ENCODE measurements at places on chromosomes 13 and 19.
A peak's percentile ranks its signal among the peaks of the same experiment; 100 is the strongest.

GRCh38 chr13:43908156-43909126 is 28.7 kb downstream of the LACC1 start:
- peak; percentile 72 for DNase-seq

DNA sequence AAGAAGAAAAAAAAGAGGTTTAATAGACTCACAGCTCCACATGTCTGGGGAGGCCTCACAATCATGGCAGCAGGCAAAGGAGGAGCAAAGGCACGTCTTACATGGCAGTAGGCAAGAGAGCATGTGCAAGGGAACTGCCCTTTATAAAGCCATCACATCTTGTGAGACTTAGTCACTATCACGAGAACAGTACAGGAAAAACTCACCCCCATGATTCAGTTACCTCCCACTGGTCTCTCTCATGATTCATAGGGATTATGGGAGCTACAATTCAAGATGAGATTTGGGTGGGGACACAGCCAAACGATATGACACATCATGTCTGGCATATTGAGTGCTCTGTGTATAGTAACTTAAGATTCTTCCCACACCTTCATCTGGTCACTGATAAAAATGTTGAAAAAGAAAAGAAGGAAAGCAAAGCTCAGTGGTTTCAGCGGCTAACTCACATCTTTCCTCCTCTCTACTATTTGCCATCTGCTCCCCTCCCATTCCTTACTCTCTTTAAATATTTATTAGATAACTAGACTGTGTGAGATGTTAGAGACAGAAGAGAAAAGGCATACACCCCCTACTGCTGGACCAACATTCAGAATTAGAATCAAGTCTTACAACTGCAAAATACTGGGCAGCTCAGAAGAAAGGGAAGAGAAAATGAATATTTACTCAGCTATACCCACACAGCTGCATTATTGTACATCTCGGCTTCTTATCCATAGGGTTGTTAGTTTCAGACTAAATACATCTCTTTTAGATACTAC is 60.1 kb upstream of the AKAP11 start:
- DNase-seq: peak; percentile 4

GRCh38 chr13:84812078-84812477 is 929.8 kb upstream of the SLITRK1 start:
- no peak for DNase-seq

DNA sequence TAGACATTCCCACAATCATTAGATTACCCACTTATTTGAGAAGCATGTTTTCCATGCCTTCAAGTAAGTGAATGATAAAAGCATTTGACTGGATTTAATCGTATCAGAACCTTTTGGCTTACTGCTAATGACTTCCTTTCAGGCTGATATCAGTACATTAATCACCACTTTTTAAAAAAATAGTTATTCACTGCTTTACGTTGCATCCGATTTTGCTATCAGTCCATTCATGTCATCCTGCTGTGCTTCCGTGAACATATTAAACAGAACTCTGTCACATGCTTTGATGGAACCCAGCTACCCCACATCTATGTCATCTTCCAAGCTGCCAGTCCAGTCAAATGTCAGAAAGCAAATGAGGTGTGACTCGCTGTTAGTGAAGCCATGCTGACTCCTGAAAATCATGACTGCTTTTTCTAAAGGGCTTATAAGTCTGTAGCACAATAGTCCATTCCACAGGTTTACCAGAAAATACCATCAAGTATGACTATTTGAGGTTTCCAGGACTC is 440.9 kb downstream of the IRS2 start:
- DNase-seq: peak; percentile 72

DNA sequence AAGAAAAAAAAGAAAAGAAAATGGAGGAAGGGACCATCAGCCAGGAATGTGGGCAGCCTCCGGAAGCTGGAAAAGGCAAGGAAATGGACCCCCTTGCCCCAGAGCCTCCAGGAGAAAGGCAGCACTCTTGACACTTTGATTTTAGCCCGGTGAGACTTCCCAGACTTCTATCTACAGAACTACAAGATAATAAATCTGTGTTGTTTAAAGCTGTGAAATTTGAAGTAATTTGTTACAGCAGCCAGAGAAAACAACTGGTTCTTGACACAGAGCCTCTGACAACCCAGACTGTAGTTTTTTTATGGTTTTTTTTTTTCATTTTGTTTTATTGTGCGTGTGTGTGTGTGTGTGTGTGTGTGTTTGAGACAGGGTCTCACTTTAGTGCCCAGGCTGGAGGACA is 7.6 kb downstream of the CTU1 start:
- DNase-seq: no peak

- no peak for DNase-seq
These were observed 25.6 kb downstream of the SHISA2 start for GRCh38 chr13:26026211-26026610.

- no peak for DNase-seq
These were observed 215.3 kb upstream of the PCDH9 start for GRCh38 chr13:67445436-67445835.

GRCh38 chr19:8445488-8446001 is 770 bp downstream of the HNRNPM start:
- no peak for DNase-seq

GRCh38 chr19:46972311-46972710 is 47.3 kb upstream of the NPAS1 start:
- peak; percentile 92 for DNase-seq

- DNase-seq: peak; percentile 33
These were observed 24.7 kb downstream of the URI1 start for GRCh38 chr19:29966588-29967249.

- peak; percentile 50 for DNase-seq
These were observed 918 bp upstream of the LHB start for GRCh38 chr19:49017666-49018351.

DNA sequence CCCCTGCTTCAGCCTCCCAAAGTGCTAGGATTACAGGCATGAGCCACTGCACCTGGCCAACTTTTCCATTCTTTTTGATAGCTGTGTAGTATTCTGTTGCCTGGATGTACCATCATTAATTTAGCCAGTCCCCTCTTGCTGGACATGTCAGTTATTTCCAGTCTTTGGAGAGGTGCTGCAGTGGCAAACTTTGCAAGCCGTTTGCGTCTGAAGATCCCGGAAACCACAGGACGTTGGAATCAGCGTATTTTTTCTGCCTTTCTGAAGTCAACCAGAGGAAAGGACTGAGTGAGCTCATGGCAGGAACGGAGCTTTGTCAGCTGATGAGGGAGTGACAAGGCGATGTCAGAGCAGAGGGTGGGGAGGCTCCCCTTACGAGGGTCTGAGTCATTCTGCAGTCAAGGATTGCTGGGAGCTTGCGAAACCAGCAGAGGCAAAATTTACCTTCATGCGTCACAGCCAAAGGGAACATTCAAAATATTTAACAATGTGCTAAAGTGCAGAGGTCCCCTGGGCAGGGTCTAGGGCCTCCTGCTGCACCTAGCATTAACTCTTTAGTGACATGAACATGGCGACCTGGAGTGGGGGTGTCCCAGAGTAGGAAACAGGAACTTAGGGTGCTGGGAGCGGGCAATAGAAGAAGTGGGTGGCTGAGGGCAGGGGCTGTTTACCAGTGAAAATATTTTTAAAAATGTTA is 5.6 kb downstream of the C5AR1 start:
- peak; percentile 89 for DNase-seq

DNA sequence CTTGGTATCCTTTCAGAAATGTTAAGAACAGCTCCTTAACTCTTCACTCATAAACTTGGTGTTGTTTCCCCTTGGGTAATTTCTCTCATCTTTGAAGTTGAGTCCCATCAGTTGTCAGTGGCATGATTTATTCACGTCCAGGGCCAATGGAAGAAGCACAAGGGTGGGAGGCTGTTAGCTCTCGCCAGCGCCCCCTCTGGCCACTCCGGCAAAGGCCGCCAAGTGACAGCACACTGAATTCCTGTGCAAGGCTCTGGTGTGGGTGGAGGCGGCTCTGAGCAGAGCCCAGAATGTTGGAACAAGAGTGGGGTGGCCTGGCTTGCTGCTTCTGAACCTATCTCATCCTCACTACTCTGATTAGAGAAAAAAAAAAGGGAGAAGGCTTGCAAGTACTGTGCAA is 13.1 kb upstream of the MEDAG start:
- DNase-seq: peak; percentile 63

GRCh38 chr13:44165889-44166496 is 207.6 kb upstream of the SERP2 start:
- no peak for DNase-seq

GRCh38 chr19:18608102-18608804 is 1.7 kb upstream of the CRLF1 start:
- DNase-seq: no peak

All from AG10803 (cell line).